ENCODE measurements at places on chromosomes 11 and 22.
A peak's percentile ranks its signal among the peaks of the same experiment; 100 is the strongest.

DNA sequence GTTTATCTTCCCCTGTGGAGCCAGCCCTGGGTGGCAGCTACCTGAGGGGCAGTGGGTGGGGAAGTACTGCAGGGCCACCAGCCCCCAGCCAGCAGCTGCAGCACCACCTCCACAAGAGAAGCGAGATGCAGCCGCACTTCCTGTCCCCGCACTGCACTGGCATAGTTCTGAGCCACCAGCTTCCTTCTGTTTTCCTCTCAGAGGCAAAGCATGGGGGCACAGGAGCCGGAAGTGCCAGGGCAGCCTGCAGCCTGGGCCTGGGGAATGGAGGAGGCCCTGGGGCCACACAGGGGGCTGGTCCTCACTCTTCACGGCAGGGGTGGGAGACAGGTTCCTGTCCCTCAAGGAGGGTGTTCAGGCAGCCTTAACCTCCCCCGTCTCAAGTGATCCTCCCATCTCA, 11.9 kb upstream of the SH3BP1 start:
- no peak for DNase-seq

DNA sequence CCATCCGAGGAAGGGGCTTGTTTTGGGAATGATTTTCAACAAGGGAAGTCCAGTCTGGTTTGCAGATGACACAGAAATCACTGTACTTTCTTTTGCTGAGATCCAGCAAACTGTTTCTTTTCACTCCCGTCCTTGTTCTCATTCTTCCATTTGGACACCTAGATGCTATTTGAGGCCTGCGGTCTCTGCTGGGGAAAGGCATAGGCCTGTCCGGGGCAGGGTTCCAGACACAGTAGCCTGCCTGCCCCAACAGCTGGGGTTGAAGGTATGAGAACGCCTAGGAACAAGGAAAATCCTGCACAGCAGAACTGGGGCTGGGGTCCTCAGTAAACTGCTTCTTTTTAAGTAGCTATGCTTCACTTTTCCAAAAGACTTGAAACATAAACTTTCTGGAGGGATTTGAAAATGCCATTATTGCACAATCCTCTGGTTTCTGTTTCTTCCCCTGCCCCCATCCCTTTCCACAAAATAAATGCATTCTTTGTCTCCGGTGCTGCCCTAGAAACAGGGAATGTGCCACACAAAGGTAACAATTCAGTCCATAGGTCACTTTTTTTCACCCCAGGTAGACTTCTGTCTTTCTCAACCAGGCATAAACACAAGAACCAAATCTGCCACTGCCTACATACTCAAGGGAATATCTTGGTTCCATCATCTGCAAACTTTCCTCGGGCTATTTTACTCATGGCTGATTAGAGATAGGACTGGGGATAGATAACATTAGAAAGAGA, 174.8 kb upstream of the MTMR2 start:
- DNase-seq, result no peak

GRCh38 chr22:39303358-39303757, 16.1 kb downstream of the RPL3 start:
- DNase-seq, result no peak

DNA sequence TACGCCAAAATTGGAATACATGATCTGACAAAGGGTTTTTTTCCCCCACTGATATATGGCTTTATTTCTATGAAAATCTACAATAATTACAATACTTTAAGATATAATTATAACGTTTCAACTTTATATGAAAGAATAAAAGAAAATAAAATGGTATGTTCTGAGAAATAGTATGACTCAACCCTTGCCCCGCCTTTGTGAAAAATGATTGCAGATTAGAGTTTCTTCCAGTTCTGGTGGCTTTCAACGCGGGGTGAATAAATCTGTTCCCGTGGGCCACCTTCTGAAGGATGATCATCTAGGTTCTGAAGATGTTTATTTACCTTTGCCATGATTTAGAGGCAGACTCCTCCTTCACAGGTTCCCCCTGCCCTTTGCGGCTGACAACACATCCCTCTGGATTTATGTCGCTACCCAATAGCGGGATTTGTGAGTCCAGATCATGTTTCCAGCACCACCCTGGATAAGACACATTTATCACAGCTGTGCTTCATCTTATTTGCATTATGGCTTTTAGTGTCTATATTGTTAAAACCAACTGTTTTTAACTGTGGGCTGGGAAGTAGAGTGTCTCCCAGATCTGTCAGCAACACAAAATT, 607.0 kb upstream of the KIRREL3 start:
- no peak for DNase-seq

- peak; percentile 65 for DNase-seq
Measured at GRCh38 chr22:21074102-21074715, 28.5 kb downstream of the LRRC74B start.

GRCh38 chr11:126194121-126194543, 17.3 kb downstream of the RPUSD4 start:
- no peak for DNase-seq

GRCh38 chr22:49464037-49464436, 363.6 kb downstream of the BRD1 start:
- DNase-seq, result no peak

DNA sequence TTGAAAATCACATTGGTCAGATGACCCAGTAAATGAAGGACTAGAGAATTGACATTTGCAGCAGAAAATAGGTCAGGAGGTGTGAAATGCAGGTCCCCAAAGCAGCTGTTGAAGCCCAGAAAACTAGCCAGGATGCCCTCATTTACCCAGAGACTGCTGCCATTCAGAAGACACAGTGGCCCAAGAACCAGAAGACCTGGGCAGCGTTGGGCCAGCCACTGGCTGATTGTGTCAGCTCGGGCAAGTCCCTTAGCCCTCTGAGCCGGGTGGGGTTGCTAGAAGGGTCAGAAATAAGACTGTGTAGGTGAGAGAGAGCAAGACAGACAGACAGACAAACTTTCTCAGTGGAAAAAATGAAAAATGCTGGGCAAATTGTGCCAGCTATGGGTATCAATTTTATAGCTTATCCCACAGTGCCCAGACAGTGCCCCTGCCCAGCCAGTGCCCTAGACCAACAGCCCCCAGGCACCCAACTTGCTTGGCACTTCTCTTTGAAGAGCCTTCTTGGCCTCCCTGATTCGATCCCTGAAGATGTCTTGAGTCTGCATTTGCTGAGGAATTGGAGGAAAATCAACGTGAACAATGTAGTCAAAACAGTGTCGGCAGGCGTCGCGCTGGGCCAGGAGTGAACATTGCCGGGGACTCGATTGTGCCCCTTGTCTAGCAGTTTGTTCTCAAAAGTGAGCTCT, 198.3 kb downstream of the MN1 start:
- no peak for DNase-seq
